NAMALWA (cell line): ENCODE measurements at places on chromosomes 7 and 10.

GRCh38 chr10:112766636-112767035 is 183.4 kb upstream of the TCF7L2 start:
- DNase-seq, result no peak

GRCh38 chr10:71242622-71243009 is 30.2 kb downstream of the UNC5B start:
- DNase-seq, result no peak

DNA sequence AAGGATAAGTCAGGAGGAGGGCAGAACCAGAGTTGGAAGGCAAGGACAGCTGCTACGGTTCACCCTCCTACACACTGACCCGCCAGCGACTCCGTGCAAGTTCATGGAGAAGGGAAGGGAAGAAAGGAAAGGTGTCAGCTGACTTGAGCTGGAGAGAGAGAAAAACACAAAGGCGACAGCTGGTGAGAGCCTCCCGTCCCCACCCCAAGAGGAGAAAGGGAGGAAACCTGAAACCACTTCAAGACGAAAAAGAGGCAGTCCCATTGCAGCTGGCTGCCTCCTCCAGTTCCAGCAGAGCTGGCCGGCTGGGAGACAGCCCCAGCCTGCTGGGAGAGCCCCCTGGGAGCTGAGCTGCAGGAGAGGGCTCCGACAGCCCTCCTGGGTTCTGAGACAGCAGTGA is 75.2 kb downstream of the PARD3 start:
- DNase-seq, result no peak

- DNase-seq, result no peak
Observed at GRCh38 chr7:127781081-127781480, 129.1 kb downstream of the SND1 start.

GRCh38 chr7:96090756-96091155 is 231.1 kb downstream of the SLC25A13 start:
- DNase-seq, result no peak

GRCh38 chr7:41931263-41931646 is 228.4 kb upstream of the INHBA start:
- DNase-seq, result no peak

- DNase-seq, result no peak
Observed at GRCh38 chr10:120456626-120457430, at the start of gene PLPP4. PLPP4 (plus strand) TSS chr10:120457227; CDS start chr10:120457306, 79 bp downstream.

GRCh38 chr10:53664282-53665019 is 891.9 kb upstream of the MBL2 start:
- no peak for DNase-seq

GRCh38 chr10:79347894-79348639 is 798 bp downstream of the PPIF start:
- DNase-seq, result peak; percentile 56

- no peak for DNase-seq
Observed at GRCh38 chr7:74175340-74175739, 1.2 kb downstream of the EIF4H start.

DNA sequence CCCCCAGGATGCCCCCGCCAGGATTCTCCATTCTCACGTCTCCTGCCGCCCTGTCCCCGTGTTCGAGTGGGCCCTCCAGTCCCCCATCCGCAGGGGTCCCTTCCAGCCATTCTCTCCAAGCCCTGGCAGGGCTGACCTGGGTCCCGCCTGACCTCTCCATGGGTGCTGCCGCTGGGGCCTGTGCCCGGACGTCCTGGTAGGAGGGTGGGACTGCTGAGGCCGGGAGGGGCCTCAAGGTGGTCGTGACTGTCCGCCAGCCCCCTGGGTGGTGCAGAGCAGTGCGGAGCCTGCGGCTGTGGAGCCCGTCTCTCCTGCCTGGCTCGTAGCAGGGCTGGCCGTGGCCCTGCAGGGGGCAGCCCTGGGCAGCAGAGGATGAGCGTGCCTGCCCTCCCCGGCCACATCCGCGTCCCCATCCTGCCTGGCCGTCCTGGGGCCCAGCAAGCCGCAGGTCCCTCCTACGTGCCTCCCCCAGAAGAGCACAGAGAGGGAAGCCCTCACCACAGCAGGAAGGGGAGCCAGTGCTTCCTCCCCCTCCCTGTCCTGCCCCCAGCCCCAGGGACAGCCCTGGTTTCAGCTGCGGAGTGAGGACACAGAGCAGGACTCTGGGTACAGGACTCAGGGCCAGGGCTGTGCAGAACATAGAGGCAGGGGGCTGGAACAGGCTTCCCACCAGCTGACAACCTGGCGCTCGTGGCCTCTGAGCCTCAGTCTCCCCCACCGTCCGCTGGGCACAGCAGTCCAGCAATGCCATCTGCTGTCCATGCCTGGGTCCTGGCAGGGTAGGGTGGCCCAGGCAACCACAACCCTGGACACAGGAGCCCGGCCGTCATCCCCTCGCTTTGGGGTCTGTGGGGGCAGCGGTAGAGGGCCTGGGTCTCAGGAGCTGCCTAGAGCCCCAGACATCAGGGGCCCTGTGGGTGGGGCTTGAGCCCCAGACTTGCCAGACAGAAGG is 1.5 kb upstream of the GRIFIN start:
- DNase-seq, result peak; percentile 46

- DNase-seq, result no peak
Observed at GRCh38 chr10:47039562-47039913, 128.3 kb downstream of the PTPN20 start.

- DNase-seq, result no peak
Observed at GRCh38 chr10:123135415-123136141, at the start of gene HMX3. HMX3 (plus strand) TSS chr10:123135970; CDS start chr10:123136051, 81 bp downstream.

DNA sequence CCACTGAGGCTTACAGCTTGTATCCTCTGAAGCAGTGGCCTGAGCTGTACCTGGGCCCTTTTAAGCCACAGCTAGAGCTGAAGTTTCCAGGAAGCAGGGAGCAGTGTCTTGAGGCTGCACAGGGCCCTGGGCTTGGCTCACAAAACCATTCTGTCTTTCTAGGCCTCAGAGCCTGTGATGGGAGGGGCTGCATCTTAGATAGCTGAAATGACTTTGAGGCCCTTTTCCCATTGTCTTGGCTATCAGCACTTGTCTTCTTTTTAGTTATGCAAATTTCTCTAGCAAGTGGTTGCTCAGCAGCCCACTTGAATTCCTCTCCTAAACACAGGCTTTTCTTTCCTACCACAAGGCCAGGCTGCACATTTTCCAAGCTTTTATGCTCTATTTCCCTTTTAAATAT is 864.2 kb downstream of the REEP3 start:
- DNase-seq, result no peak

DNA sequence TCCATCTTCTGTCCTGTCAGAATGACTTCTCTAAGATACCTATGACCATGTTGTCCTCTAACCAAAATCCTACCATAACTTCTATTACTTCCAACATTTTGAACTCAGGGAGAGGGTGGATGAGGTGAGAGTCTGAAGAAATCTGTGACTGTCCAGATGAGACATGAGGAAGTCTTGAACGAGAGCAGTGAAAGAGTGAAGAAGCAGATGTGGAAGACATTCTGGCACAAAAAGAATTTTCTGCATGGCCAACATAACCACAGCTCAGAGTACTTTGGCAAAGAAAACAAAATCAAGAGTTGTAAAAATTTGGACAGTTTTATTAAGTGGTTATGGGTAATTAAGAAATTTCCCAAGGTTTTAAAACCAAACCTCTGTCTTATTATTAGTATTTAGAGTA is 141.6 kb downstream of the CPEB3 start:
- no peak for DNase-seq

DNA sequence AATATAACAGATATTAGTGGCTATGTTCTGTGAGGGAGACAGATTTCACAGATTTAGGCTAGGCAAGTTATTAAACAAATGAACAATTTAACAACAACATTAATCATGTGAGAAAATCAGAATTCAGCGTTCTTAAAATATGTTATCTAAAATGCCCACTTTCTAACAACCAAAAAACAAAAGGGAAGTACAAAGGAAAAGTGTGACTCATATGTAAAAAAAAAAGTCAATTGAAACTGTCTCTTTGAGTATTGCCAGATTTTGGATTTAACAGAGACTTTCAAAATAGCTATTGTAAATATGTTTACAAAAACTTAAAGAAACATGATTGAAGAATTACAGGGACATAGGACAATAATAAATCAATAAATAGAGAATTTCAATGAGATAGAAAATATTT is 34.8 kb upstream of the ARHGAP22 start:
- no peak for DNase-seq

DNA sequence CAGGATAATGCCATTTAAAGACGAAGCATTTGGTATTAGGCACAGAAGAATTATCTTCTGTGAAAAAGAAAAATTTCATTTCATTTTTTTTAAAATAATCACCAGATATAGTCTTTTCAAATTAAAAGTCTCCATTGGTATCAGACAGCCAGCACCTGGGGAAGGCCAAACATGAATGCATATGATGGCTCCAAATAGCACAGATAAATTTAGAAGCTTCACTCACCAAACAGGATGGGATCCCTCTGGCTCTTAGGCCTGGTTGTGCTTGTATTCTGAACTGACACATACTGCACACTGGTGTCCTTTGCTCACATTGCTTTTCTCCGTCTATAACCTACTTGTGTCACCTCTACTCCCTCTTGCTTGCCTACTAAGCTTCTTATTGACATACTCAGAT is 169.5 kb upstream of the CHRM2 start:
- no peak for DNase-seq

DNA sequence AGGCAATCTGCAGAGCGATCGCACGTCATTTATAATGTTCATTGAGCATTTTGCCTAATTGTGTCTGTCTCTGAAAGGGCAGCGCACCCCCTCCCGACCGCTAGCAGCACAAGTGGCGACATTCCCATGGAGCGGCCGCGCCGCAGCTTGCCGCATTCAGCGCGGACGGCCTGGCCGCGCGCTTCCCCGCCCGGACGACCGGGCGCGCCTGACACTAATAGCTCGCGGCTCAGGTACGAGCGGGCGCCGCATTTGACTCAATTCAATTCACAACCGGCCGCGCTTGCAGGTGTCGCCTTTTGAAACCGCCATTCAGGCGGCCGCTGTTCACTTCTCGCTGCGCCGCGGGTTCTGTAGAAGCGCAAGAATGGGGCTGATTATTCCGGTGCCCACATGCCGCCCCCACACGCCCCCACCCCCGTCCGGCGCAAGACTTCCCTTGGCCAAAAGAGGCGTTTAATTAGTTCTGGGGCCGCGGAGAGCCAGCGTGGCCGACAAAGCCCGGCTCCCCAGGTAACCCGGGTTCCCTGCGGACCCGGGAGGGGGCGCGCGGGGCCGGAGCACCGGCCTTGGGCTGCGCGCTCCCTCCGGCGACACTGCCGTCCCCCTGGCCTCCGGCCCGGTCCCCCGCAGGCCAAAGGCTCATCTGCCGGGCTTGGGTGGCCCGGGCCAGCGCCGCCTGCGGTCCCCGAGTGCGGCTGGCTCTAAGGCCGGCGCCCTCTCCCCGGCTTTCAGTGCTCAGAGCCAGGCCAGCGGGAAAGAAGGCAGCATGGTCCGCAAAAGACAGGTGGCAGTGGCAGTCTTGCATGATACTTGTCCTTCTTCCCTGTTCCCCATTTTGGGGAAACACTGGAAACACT is 18.7 kb upstream of the PTF1A start:
- no peak for DNase-seq

DNA sequence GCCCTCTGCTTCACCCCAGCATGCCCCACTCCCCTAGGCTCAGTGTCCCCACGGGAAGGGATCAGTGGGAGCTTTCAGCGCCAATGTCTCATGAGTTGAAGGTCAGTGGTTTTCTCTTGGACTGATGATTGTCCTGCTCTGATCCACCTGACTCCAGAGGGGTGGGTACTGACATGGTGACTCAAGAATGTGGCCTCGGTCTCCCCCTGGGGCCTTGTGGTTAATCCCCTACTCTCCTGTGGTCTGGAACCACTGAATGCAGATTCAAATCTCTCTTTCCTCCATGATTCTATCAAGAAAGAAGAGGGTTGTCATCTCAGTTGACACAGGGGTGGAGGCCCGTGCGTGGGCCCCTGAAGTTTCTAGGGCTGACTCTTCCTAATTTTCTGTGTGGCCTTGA is 176.9 kb downstream of the RPS24 start:
- no peak for DNase-seq

DNA sequence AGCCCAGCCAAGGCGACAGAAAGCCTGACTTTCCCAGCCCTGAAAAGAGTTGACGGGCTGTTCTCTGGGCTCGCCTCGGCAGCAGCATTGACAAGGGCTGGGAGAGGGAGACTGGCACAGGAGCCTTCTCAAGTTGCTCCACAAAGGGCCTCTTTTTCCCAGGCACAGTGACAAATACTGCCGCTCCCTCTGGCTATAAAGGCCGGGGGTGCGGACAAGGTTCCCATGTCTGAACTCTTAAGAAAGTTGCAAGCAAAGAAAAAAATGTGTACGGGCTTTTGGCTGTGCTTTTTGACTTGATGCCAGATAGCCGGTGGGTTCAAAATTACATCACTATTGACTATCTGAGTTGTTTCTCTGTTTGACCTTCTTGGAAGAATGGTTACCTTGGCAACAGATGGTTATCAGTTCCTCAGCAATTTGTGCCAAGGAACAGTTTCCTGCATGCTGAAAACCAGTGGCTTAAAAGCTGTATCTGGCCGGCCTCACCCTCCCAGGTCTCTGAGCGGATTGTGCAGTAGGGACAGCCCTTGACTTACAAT is 115.9 kb upstream of the EEPD1 start:
- DNase-seq, result no peak

DNA sequence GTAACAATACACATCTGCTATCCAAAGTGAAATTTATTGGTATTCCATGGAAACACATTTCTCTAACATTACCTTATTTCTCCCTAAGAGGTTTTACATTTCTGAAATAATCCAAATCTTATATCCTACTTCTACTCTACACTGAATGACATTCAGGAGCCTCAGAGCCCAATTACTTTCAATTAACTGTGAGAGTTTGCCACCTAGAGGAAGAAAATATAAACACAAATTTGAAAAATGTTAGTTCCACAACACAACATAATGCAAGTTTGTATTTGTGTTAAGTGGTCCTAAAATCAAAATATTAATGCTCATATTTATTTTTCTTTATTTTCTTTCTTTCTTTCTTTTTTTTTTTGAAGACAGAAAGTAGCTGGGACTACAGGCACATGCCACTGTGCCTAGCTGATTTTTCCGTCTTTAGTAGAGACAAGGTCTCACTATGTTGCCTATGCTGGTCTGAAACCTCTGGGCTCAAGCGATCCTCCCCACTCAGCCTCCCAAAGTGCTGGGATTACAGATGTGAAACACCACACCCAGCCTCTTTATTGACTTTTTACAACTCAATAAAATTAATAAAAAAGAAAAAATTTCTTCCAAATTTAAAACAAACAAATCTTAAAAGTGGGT is 46.0 kb downstream of the ATAD1 start:
- peak; percentile 63 for DNase-seq

DNA sequence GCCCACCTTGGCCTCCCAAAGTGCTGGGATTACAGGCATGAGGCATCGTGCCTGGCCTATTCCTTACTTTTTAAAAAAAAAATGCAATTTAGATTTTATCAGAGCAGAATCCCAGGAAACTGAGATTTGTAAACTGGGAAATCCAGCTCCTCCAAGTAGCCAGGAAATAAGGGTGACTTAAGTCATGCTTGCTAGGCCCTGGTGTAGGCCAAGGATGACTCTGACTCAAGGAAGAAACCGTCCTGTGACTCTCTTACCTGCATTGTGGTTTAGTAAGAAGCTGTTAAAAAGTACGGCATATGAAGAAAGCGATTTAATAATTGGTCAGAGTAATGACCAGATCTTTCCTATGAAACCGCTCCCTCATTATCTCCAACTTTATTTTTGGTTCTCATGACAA is 10.2 kb downstream of the PFKP start:
- no peak for DNase-seq

- no peak for DNase-seq
Observed at GRCh38 chr7:11957956-11958355, 126.0 kb upstream of the THSD7A start.
